SK-N-SH (cell line): ENCODE measurements at places on chromosomes 5 and 9.

DNA sequence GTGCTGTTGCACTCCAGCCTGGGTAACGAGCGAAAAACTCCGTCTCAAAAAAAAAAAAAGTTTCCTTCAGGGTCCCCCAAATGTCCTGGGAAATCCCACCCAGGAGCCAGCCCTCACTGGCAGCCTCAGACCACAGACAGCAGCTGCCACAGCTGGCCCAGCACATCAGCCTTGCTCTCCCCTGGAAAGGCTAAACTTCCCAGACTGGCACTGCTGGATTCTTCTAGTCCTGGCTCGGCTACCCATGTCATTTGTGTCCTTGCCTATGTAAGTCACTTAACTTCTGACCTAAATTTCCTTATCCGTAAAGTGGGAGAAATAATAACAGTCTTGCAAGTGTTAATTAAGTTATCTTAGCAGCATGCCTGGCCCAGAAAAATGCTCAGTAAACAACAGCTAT, 8.6 kb upstream of the PRRC2B start:
- H3K4me3 ChIP-seq, result no peak overlapping the region
- H3K27me3 ChIP-seq, result no peaks in the 10 kb centered on the region
- no peaks in the 10 kb centered on the region; the same call in 1 of the 2 replicates for H3K4me1 ChIP-seq

- H3K36me3 ChIP-seq, result no peaks in the 10 kb centered on the region
- H3K27ac ChIP-seq, result no peak overlapping the region
- no peak for DNase-seq
- no peaks in the 10 kb centered on the region for H3K27me3 ChIP-seq
- no peak overlapping the region for H3K4me3 ChIP-seq
- peaks cover 18% of the 10 kb centered on the region for H3K4me1 ChIP-seq
These were observed 22.4 kb upstream of the TNFAIP8 start for GRCh38 chr5:119333421-119333851.

DNA sequence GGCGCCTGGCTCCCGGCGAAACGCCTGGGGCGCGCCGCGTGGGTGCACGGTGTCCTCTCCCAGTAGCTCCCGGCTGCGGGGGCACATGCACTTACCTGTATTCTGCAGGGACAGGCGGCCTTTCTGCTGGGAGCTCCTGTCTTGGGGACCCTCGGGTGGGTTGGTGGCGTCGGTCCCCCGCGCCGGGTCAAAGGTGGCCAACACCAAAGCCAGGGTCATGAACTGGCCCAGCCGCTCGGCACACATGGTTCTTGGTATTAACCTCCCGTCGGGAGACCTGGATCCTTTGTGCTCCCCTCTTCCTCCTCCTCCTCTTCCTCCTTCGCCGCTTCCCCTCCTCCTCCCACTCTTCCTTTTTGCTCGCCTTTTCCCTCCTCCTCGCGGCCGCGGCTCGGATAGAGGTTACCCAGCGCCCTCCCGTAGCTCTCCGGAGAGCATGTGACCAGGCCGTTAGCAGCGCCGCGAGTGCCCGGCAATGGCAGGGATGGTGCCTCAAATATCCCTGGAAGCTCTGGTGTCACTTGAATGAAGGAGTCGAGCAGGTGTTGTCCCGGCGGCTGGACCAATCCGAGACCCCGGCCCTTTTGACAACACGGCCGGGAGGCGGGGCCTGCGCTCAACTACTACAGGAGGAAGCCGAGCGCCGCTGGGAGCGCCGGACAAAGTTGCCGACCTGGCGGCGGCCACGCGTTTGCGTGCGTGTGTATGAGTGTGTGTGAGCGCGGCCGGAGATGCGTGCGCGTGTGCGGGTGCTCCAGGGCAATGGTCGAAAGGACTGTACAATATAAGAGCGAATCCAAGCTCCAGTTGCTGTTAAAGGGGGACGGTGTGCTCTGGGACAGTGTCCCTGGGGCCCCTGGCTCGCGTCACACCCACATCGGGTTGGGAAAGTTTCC, at the start of gene STC2:
TSS of gene STC2 (minus strand) at position 467 of the 896 bp plus-strand sequence. CDS start at position 246, 221 bp downstream.
- H3K36me3 ChIP-seq, result peaks cover 2% of the 10 kb centered on the region
- H3K4me3 ChIP-seq, result peak within 1 kb of the TSS; percentile 57
- peak; percentile 88 for DNase-seq
- no peaks in the 10 kb centered on the region for H3K27me3 ChIP-seq
- peaks cover 17% of the 10 kb centered on the region; the same call in 1 of the 2 replicates for H3K4me1 ChIP-seq

- no peaks in the 10 kb centered on the region for H3K4me1 ChIP-seq
- no peak for DNase-seq
- H3K27ac ChIP-seq, result no peak overlapping the region
- no peaks in the 10 kb centered on the region for H3K36me3 ChIP-seq
These were observed 303.9 kb downstream of the DOCK8 start for GRCh38 chr9:518540-518939.

GRCh38 chr9:127423476-127423933, 677 bp upstream of the ZNF79 start:
- peaks cover 6% of the 10 kb centered on the region for H3K36me3 ChIP-seq
- H3K4me3 ChIP-seq, result peak overlapping the region; percentile 90
- DNase-seq, result no peak
- H3K4me1 ChIP-seq, result peaks cover 18% of the 10 kb centered on the region
- H3K27me3 ChIP-seq, result no peaks in the 10 kb centered on the region

DNA sequence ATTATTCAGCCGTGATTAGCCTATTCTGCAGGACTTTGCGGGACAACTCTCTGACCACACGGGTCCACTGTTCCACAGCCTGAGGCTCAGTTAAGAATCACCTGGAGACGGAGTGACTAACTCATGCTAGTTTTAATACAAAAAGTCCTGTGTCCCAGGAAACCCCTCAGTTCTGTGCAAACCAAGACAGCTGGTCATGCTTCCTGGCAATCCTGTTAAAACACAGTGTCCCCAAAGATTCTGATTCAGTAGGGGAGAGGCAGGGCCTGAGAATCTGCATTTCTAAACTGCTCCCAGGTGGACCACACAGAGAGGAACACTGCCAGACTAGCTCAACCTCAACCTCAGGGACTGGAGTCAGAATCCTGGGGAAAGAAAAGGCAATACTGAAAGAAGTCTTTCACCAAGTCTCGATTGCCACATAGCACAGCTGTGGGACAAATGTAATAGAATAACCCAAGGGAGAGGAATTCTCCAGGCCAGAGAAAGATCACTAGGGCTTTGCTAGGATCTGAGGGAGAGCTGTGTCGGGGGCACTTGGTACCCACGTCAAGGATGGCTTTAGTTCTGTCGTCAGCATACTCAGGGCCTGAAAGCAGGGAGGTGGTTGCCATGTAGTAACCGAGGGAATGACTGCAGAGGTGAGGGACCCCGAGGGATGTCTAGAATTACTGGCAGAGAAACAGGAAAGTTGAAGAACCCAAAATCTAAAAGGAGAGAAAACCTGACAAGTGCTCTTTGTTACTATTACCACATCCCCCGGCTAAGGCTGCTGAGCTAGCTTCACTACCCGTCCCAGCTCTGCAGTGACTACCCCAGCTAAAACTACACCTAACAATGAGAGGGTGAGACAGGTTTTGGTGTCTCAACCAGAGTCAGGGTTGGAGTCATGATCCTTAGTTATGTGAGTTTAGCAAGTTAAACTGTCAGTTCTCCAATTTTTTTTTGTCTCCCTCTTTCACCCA, 8.6 kb downstream of the SUSD1 start:
- H3K4me3 ChIP-seq, result no peak overlapping the region
- no peaks in the 10 kb centered on the region for H3K27me3 ChIP-seq
- DNase-seq, result no peak
- no peaks in the 10 kb centered on the region; the same call in 1 of the 2 replicates for H3K4me1 ChIP-seq
- no peak overlapping the region for H3K27ac ChIP-seq

DNA sequence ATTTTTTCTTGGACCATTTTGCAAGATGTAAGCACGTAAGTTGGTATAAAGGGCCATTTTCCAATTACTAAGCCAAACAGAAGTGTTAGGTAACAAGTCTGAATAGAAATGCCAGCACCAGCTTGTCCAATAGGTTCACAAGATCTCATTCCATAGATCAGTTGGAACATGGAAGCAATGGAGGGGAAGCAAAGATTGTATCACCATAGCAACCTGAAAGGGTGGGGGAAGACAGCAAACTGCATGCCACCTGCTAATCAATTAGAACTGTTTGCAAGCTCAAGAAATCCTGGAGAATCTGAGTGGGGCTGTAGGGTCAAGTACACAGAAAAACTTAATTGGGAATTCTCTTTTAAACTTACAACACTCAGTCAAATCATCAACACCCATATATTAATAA, 264.9 kb upstream of the EFNA5 start:
- no peaks in the 10 kb centered on the region for H3K4me1 ChIP-seq
- no peak overlapping the region for H3K27ac ChIP-seq
- DNase-seq, result no peak
- no peaks in the 10 kb centered on the region for H3K27me3 ChIP-seq
- H3K4me3 ChIP-seq, result no peak overlapping the region
- no peaks in the 10 kb centered on the region for H3K36me3 ChIP-seq

- no peak overlapping the region for H3K27ac ChIP-seq
- H3K36me3 ChIP-seq, result no peaks in the 10 kb centered on the region; the same call in 1 of the 2 replicates
- no peak overlapping the region for H3K4me3 ChIP-seq
These were observed 18.1 kb downstream of the PRRC2B start for GRCh38 chr9:131411719-131412681.

GRCh38 chr9:129163753-129164152, 14.3 kb downstream of the IER5L start:
- H3K4me1 ChIP-seq, result no peaks in the 10 kb centered on the region; the same call in 1 of the 2 replicates
- H3K4me3 ChIP-seq, result no peak overlapping the region
- no peaks in the 10 kb centered on the region for H3K36me3 ChIP-seq
- H3K27ac ChIP-seq, result no peak overlapping the region

DNA sequence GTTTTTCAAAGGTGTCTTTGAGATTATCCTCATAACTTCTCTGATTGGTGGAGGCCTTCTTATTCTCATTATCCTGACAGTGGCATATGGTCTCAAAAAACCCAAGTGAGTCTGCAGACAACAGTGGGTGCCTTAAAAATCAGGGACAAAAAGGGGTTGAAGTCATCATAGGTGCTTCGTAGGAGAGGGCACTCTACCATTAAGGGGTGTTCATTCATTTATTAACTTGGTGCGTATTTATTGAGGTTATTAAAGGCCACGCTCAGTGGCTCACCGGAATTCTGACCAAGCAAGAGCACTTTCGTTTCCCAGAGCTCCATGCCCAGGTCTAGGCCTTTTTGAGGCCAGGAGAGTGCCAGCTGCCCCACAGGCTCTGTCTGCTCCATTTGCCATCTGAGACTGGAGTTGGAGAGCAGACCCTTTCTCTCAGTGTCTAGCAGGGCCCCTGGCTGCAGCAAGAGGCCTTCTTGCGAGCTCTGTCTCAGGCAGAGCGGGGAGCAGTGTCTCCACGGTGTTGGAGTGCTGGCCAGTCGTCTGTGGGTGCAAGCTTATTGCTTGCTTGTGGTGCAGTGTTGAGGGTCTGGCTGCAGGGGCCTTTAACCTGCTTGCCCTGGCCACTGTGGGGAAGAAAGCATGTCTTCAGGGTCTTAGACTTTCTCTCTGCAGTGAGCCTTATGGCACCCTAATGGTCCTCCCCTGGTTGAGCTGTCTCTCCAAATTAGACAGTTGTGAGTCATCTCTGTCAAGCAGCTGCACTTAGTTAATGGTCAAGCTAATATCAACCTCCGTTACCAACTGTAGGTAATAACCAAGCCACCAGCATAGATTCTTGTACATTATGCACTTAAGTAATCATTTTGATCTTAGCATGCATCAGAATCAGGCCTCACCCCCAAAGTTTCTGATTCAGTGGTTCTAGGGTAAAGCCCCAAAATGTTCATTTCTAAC, 62.6 kb downstream of the IL31RA start:
- no peaks in the 10 kb centered on the region for H3K36me3 ChIP-seq
- no peak overlapping the region for H3K4me3 ChIP-seq
- H3K27me3 ChIP-seq, result no peaks in the 10 kb centered on the region; the same call in 1 of the 2 replicates
